ENCODE measurements at places on chromosomes 11 and 22.

DNA sequence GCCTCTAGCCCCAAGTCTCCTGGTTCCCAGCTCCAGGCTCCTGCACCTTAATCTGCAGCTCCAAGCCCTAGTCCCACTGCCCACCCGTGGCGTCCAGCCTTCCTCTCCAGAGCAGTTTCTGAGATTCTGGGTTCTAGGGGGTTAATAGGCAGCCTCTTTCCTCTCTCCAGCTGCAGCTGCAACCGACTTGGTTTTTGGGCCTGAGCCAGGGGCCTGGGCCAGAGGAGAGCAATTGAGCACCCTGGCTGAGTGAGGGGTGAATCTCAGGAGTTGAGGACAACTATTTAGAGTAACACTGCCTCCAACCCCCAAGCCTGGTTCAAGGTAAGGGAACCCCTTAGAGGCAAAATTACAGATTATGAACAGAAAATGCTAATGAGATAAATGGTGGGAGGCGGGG is 9.0 kb upstream of the CHRM1 start:
- no peak for DNase-seq

DNA sequence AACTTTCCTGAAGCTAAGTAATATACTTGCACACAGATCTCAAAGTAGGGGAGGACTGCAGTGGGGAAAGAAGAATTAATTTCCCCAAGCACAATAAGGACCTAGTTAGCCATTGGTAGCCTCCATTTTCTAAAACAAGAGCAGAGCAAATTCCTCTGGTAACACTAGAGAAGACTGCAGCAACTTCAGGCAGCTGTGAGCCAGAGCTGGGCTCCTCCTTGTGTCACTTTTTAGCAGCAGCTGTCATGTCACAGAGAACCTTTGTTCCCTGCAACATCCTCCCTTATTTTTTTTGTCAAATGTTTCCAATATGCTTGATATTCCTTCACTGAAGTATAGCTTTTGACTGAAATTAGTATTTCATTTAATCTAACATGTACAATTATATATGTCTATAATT is 54.4 kb downstream of the RRAS2 start:
- no peak for DNase-seq

- DNase-seq, result no peak
These were observed 2.4 kb downstream of the TIMP3 start for GRCh38 chr22:32803738-32804435.

- peak; percentile 32 for DNase-seq
These were observed at the start of gene FXYD6 for GRCh38 chr11:117876341-117877119. Gene FXYD6, minus strand, starts transcription at chr11:117876658. Its CDS starts 33,882 bp downstream, at chr11:117842776.

DNA sequence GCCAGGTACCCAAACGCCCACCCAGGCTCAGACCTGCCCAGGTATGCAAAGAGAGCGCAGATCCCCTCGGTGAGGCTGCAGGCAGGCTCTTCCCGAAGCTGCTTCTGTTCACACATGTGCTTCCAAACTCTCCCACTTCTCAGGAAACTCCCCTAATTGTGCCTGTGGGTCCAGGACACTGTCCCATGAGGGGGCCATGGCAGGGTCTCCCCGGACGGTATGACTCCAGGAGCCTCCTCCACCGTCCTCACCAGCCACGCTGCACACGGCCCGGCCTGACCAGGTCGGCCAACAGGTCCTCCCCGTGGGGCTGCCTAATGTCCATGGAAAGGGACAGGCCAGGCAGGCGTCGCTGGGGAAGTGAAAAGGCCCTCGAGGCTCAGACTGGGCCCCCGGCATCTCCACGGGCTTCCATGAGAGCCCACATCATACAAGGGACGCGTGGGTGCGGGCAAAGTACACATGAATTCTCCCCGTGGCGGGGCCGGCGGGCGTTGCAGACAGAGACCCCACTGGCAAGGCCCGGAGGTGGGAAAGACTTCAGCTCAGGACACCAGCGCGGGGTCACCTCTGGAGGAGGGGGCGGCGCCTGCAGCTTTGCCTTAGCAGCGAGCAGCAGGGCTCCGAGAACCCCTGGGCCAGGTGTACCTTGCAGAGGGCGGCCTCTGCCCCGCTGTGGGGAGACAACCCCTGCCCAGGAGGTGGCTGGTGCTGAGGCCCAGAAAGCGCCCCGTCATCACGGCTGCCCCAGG is 526.1 kb downstream of the BRD1 start:
- DNase-seq, result no peak

GRCh38 chr11:74820763-74821162 is 72.1 kb downstream of the RNF169 start:
- DNase-seq, result no peak

GRCh38 chr11:87529486-87529885 is 491.8 kb downstream of the TMEM135 start:
- DNase-seq, result no peak

DNA sequence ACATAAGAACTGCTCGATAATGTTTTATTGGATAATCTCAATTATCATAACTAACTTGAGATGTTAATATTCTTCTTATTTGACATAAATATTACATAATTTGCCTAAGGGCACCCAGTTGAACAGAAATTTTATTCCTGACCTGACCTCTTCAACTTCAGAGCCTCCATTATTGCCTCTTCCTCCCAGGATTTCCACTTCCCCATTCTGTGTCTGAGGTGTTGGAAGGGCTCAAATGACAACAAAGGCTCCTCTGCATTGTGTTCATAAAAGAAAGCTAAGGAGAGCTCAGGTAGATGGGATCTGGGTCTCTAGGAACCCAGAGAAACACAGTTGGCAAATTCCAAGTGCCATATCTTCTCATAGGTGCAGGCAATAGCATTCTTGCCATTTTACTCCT is 61.2 kb upstream of the ARHGAP20 start:
- no peak for DNase-seq

DNA sequence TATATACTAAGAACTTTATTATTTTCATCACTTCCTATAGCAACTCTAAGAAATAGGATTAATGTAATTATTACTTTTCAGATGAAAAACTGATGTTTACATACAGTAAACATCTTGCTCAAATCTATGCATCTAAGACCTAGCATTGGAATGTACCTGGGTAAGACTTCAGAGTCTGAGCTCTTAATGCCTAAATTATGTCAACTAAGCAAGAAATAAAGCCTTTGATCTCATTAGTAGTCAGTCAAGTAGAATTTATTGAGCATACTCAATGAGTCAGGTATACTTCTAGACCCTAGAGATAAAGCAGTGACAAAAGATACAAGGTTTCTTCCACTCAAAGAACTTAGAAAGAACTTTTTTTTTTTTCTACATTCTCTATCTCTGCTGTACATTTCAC is 16.7 kb upstream of the OR51Q1 start:
- DNase-seq, result no peak

DNA sequence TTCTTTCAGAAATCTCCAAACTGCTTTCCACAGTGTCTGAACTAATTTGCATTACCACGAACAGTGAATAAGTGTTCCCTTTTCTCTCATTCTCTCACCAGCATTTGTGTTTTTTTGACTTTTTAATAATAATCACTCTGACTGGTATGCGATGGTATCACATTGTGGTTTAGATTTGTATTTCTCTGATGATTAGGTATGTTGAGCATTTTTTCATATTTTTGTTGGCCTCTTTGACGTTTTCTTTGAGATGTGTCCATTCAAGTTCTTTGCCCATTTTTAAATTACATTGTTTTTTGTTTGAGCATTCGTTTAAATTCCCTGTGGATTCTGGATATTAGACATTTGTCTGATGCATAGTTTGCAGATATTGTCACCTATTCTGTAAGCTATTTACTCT is 1639.6 kb upstream of the TENM4 start:
- no peak for DNase-seq

- no peak for DNase-seq
These were observed 30.6 kb downstream of the IGHMBP2 start for GRCh38 chr11:68934321-68934645.

Data from NCI-H1436 treated with DMSO at 0.1 percent for 48 hours (cell line).